Vein endothelial cell (primary cell): ENCODE measurements at places on chromosomes 13 and 19. TPM values are rescaled to one million over a fixed set of nuclear protein-coding genes. Genes with fewer than 3 reads are reported as not detected.

Gene MYO1F
- total RNA-seq = under 0.01 and 0.10 TPM in 2 replicates

Gene ADAMTS10
- 8.0 and 11.1 TPM in 2 replicates for total RNA-seq

Gene TTYH1
- not detected in 2 replicates for total RNA-seq

Gene SAFB2
- total RNA-seq = 32.0 and 48.5 TPM in 2 replicates
